Neural crest cell (in vitro differentiated cells): ENCODE measurements at places on chromosomes 7 and 10. TPM values are rescaled to one million over a fixed set of nuclear protein-coding genes. Genes with fewer than 3 reads are reported as not detected.

- no peaks in the 10 kb centered on the region for H3K4me1 ChIP-seq
- no peak for DNase-seq
- no peaks in the 10 kb centered on the region for H3K36me3 ChIP-seq
- H3K4me3 ChIP-seq = no peak overlapping the region
- H3K27me3 ChIP-seq = no peaks in the 10 kb centered on the region
Observed at GRCh38 chr10:28250358-28250757, 52.5 kb downstream of the MPP7 start.

DNA sequence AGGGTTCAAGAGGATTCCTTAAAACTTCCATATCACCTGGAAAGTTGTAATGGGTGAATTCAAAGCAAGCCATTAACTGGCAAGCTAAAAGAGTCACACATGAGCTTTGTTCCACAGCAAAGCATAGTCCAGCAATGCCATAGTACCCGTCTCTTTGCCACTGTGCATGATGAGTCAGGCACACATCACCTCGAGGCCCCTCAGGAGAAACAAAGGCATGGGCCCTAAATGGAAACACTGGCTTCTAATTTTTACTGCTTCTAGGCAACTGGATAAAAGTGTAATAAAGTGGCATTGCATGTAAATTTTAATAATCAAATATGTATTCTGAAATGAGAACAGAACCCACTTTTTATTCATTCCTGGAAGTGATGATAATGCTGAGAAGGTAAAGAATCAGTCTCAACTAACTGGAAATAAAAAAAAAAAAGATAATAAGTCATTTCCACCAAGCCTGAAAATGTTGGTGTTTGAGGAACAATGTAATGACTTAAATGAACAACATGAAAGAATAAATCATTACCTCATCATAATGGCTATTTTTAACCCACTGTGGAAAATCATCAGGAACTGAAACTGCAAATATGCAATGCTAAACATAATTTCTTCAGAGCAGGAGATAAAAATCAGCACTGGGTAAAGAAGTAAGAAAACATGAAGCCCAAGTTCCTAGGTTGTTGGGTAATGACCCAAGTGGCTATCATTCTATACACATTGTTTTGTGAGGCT, 104.9 kb downstream of the CDK6 start:
- H3K27me3 ChIP-seq = no peaks in the 10 kb centered on the region
- no peak overlapping the region for H3K4me3 ChIP-seq
- peaks cover 3% of the 10 kb centered on the region for H3K36me3 ChIP-seq
- DNase-seq = no peak
- no peak overlapping the region for H3K27ac ChIP-seq
- H3K4me1 ChIP-seq = no peaks in the 10 kb centered on the region

GRCh38 chr7:122337011-122337410, 32.5 kb upstream of the FEZF1 start:
- H3K27me3 ChIP-seq = peaks cover 4% of the 10 kb centered on the region
- no peak for DNase-seq
- H3K27ac ChIP-seq = no peak overlapping the region
- H3K36me3 ChIP-seq = no peaks in the 10 kb centered on the region
- H3K4me3 ChIP-seq = no peak overlapping the region

- H3K27ac ChIP-seq = no peak overlapping the region
- no peak overlapping the region for H3K4me3 ChIP-seq
- no peaks in the 10 kb centered on the region for H3K27me3 ChIP-seq
- no peaks in the 10 kb centered on the region for H3K4me1 ChIP-seq
Observed at GRCh38 chr7:9937944-9938631, 1035.6 kb upstream of the PHF14 start.

- no peaks in the 10 kb centered on the region for H3K27me3 ChIP-seq
- no peak for DNase-seq
- H3K27ac ChIP-seq = no peak overlapping the region
- no peak overlapping the region for H3K4me3 ChIP-seq
Observed at GRCh38 chr10:61108915-61109314, 164.9 kb upstream of the RHOBTB1 start.

GRCh38 chr10:110698340-110698739, 54.2 kb downstream of the RBM20 start:
- H3K4me3 ChIP-seq = no peak overlapping the region
- H3K27me3 ChIP-seq = peaks cover under 1% of the 10 kb centered on the region
- no peak overlapping the region for H3K27ac ChIP-seq

- H3K27me3 ChIP-seq = no peaks in the 10 kb centered on the region
- H3K27ac ChIP-seq = no peak overlapping the region
- H3K36me3 ChIP-seq = no peaks in the 10 kb centered on the region
- no peak overlapping the region for H3K4me3 ChIP-seq
- no peak for DNase-seq
Observed at GRCh38 chr7:152872745-152873118, 113.2 kb downstream of the ACTR3B start.

DNA sequence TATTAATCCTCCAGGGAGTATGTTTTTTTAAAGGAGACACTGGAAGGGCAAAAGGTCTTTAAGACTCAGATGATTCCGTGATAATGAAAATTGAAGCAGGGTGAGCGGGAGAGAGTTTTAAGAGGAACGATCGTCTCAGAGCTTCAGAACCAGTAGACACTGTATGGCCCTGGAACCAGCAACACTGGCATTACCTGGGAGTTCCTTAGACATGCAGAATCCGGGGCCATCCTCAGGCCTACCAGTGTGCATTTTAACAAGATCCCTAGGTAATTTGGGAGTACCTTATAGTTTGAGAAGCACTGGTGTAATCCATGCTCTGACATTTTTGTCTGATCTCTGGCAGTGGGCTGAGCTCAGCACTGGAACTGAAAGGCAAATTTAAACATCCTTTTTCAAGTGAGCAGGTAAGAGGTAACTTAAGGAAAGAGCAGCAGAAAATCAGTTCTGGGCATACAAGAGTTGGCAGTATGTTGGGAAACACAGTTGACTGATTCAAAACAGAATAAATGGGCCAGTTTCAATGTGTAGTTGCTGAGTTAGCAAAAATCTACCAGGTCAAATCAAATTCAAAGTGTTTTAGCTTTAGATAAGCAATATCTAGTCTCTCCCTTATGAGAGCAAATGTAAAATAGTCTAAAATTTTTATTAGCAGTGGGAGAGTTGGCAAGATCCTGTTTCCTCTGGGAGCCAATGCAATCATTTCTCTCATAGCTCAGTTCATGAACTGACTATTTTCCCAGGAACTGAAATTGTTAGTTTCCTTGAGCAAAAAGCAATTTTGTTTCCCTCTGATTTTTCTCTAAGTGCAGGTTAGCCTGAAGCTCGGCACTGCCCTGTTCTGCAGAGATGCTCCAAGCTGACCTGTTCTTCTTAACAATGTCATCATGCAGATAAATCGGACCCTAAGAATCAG, 97.2 kb upstream of the ELMO1 start:
- peaks cover 1% of the 10 kb centered on the region for H3K4me1 ChIP-seq
- H3K4me3 ChIP-seq = no peak overlapping the region
- H3K27ac ChIP-seq = no peak overlapping the region
- no peak for DNase-seq
- H3K27me3 ChIP-seq = no peaks in the 10 kb centered on the region

DNA sequence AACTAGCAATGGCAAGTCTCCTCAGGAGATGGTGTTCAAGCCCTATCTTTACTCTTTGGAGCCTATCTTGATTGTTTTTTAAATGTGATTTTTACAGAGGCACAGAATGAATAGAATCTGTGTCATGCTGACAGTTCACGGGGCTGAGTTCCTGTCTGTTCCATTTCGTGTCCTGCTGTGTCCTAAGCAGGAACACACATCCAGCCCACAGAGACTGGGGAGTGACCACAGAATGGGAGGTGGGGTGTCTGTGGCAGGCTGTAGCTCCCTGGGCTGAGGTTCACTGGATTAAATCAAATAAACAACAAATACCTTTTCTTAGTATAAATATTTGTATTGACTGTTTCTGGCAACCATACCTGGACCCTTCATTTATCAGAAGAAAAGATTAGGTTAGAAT, 73.4 kb upstream of the CARD11 start:
- H3K4me3 ChIP-seq = no peak overlapping the region
- H3K27me3 ChIP-seq = peaks cover 43% of the 10 kb centered on the region

GNB2 gene
- 215 and 229 TPM in 2 replicates for total RNA-seq

SKIDA1 gene
- 52.1 and 53.0 TPM in 2 replicates for total RNA-seq

SPDYE5 gene
- not detected in 2 replicates for total RNA-seq

EBF3 gene
- 11.2 and 11.6 TPM in 2 replicates for total RNA-seq

AGBL3 gene
- total RNA-seq = 3.5 and 5.5 TPM in 2 replicates

C1QL3 gene
- not detected in 2 replicates for total RNA-seq

ACBD7 gene
- total RNA-seq = 11.8 and 12.0 TPM in 2 replicates
